ENCODE measurements at places on chromosomes 3 and 15.

DNA sequence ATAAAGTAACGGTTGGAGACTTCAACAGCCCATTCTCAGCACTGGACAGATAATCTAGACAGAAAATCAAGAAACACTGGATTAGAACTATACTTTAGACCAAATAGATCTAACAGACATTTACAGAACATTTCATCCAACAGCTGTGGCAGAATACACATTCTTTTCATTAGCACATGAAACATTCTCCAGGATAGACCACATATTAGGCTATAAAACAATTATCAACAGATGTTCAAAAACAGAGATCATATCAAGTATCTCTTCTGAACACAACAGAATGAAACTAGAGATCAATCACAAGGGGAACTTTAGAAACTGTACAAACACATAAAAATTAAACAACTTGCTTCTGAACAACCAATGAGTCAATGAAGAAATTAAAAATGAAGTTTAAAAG is 133.3 kb downstream of the ADAM10 start:
- no peak for DNase-seq

- DNase-seq = no peak
These were observed 7.2 kb upstream of the ZNF609 start for GRCh38 chr15:64452988-64453688.

DNA sequence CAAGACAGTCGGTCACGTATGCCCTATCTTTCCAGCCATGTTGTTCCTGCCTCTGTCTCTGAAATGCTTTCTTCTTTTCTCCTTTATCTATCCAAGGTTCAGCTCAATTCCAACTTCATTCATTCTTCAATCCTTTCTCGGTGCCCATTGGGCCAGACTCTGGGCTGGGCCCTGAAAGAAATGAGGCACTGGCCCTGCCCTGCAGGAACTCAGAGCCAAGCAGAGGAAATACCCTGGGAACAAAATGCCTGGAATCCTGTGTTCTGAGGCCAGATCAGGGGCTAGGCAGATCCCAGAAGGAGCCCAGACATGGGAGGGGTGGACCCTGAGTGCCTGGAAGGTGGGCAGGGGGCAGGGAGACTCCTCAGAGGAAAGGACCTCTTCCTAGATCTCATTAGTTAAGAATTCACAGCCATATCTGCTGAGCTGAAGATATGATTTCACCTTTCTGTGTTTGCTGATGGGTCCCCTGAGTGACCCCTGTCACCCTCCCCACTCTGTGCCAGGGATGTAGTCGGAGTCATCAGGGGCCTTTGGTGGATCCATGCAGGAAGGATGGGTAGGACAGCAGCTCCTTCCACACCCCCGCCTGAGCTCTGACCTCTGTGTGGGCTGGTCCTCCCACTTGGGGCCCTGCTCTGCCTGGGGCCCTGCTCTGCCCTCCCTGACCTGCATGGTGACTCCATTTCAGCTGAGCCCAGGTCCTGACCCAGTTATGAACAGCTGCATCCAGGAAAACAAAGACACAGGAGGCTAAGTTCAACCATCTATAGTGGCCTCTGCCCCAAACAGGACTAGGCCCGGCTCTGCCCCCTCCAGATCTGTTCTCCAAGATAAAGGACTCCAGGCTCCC is 5.3 kb upstream of the DAPK2 start:
- DNase-seq = no peak

- no peak for DNase-seq
These were observed 21.4 kb upstream of the PIAS1 start for GRCh38 chr15:68032672-68033071.

DNA sequence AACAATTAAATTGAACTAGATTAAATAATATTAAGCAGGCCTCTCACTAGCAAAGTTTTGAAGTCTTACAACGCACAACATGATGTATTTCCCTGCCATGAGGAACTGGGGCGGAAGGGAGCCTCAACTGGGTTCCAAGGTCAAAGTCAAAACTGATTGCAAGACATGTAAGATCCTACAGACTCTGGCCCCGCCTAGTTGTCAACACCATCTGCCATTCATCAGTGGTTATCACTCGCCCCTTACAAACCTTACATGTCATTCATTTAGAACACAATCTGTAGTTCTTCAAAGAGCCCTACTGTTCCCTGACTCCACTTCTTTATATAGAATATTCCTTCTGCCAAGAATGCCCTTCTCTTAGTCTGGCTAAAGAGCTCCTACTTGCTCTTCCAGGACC is 10.0 kb downstream of the ATP13A3 start:
- no peak for DNase-seq

- DNase-seq = no peak
These were observed 15.9 kb upstream of the UMPS start for GRCh38 chr3:124714223-124714853.

DNA sequence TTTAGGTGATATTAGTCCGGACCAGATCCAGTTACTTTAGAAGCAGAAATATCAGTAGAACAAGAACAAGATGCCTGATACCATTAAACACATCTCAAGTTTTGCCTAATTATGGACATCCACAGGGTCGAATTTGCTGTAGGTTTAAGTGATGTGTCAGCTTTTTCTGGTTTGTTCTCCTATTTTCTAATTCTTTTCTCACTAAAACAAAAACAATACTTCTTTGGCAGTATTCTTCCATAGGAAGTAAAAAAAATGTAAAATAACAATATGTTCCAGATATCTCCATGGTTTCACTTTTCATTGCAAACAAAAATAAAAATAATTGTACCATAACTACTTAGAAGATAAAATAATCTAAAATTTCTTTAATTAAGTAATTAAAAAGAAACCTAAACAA is 265.7 kb downstream of the SHOX2 start:
- DNase-seq = no peak

DNA sequence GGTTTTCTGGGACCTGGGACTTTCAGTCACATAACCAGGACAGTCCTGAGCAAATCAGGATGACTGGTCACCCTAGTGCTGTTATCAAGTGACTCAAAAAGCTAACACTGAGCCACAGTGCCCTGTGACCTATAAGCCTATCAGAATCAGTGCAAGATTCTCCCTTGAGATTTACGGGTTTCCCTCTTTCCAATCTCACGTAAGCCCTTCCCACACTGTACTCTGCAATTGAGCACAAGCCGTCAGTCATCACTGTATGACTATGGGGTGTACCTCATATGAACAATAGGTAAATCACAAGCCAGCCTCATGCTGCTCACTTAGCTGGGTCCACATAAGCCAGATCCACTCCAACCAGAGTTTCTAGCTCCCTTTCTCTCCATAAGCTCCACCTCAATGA is 21.0 kb upstream of the CLDN18 start:
- DNase-seq = no peak

DNA sequence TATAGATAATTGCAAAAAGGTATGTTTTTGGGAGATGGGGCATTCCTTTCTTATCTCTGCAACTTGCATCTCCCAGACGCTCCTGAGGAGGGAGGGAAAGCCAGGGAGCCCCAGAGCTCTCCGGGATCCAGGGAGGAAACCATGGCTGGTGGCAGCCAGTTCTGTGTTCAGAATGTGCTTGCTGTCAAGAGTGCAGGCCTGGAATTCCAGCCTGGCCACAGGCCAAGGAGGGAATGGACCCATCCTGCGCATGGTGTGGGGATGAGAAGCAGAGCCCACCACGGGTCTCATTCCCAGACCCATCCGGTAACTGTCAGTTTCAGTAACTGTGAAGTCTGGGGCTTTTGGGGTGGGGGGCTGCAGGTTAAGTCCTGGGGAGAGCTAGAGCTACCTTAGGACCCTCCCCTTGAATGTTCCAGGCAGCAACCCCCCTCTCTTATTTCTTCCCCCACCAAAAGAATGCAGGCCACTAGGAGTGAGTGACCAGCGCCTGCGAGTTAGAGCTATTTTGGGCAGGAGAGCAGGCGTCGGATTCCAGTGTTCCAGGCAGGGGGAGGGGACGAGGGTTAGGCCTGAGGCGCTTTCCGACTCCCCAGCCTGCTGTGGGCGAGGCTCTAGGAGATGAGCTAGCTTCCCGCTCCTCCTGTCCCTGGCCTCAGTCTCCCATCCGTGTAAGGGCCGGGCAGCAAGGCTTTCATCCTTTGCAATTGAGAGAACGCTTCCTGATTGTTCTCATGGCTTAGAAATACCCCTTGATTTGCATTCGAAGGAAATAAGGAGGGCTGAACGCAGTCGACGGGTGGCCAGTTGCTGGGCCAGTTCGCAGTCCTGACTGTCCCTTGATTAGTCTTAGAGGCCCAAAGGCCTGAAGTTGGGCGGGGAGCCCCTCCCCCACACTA is 781 bp upstream of the DAG1 start:
- DNase-seq = peak; percentile 23

DNA sequence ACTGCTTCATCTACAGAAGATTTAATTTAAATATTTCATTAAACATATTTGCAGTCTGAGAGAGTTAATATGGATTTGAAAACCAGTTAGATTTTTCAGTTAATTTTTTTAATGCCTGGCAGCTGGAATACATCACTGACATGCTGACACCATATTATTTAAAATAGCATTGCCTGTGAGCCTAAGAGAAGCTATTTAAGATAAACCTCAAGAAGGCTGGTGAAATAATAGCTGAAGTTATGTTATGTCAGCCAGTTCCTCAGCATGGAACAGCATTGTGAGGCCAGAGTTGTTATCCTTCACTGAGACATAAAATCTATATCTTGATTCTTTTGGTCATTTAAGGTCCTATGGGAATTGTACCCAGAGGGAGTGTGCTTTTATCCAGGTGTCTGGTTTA is 705.2 kb downstream of the NAALADL2 start:
- no peak for DNase-seq

DNA sequence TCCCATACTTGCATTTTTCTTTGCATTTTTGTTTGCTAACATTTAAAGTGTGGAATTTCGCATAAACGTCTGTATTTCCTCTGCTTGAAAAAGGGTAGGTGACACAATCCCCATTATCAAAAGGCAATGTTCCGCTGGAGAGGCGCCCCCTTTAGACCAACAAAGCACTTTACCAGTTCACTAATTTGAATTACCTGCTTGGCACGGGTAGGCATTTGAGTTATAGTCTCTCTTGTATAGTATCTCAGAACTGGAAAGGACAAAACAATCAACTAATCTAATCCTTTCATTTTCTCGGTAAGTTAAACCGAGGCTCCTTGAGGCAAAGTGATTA is 775 bp upstream of the CCDC39 start:
- DNase-seq = peak; percentile 28

- DNase-seq = no peak
These were observed 20.8 kb upstream of the SNTN start for GRCh38 chr3:63631670-63632069.

DNA sequence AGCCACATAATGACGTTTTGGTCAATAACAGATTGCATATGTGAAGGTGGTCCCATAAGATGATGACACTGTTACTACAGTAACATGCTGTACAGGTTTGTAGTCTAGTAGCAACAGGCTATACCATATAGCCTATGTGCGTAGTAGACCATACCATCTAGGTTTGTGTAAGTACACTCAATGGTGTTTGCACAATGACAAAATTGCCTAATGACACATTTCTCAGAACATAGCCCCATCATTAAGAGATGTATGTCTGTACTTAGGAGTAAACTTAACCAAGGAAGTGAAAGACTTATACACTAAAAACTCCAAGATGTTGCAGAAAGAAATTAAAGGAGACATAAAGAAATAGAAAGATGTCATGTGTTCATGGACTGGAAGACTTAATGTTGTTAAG is 66.2 kb downstream of the RPLP1 start:
- no peak for DNase-seq

DNA sequence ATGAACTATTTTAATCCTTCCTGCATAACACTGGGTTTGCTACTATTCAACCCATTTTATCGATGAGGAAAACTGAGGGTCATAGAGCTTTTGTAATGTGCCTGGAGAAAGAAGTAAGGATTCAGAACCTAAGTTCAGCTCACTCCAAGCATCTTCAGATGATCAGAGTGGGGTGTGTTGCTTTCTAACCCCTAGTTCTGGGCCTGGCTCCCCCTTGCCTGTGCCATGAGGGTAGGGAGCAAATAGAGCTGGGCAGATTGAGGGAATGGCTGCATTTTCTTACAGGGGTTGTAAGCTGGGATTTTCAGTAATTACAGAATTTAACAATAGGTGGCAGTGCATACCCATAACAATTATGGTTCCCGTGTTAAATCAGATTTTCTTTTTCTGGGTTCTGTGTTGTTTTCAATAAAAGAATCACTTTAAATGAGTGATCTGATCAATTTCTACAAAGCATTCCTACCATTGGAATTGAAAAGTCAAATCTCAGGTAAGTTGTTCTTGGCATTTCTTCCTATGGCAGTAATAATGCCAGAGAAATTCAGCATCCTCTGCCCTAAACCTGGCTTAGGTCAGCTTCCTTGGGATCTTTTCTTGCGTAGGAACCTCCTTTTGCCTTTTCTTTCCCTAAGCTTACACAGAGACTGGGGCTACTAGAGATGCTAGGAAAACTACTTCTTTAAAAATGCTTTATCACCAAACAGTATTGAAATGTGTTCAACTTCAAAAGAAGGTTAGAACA is 103.8 kb upstream of the IL12A start:
- DNase-seq = peak; percentile 3

DNA sequence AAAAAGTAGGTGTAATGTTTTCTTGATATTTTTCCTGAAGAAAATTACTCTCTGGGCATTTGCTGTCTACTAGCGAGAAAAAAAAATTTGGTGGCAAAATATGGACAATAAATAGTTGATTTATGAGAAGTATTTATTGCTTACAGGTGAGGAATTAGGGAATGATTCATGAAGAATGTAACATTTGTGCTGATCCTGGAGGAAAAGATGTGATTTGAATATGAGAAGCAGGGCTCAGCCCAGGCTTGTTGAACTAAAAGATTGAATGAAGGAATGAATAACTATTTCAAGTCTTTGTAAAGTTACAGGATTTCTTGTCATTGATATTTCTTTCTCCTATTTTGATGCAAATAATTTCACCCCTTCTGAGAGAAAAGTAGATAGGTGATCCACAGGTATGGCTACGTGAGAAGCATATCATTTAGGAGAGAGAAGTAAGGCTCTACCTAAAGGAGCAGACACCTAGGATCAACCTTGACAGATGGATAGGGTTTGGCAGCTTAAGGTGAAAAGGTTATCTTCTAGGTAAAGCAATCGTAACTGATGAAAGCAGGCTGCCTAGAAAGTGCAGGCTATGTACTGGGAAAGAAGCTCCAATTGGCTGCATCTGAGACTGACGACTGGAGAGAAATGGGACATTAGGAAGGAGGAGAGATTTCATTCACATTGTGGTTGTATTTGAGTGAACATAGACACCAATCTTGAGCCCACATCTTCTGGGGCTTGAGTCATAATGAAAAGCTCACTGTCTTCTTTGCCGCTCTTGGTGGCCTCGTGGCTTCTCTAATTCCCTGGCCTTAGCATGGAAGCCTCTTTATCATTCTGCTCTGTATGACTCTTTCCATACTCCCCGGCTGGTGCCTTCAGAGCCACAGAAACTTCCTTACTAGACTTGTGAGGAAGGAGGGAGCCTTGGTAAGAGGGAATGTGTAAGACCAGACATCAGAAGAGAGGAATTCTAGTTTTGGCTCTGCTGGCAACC is 106.5 kb downstream of the P3H2 start:
- no peak for DNase-seq
